ENCODE measurements at places on chromosomes 6 and 20.

DNA sequence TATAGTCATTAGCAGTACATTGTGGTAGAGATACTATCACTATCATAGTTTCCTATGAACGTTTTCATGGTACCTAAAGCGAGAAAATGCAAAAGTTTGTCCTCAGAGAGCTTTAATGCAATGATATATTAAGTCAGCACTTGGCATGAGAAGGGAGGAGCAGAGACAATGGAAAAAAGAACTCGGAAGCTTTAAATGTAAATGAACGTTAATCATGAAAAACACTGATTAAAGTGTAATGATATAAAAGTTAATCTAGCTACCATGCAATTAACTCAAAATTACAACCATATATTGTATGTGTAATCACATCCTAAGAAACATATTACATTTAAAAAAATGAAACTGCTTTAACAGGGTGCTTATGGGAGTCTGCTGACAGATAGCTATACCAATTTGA, 282.7 kb downstream of the HDGFL1 start:
- no peak for DNase-seq

DNA sequence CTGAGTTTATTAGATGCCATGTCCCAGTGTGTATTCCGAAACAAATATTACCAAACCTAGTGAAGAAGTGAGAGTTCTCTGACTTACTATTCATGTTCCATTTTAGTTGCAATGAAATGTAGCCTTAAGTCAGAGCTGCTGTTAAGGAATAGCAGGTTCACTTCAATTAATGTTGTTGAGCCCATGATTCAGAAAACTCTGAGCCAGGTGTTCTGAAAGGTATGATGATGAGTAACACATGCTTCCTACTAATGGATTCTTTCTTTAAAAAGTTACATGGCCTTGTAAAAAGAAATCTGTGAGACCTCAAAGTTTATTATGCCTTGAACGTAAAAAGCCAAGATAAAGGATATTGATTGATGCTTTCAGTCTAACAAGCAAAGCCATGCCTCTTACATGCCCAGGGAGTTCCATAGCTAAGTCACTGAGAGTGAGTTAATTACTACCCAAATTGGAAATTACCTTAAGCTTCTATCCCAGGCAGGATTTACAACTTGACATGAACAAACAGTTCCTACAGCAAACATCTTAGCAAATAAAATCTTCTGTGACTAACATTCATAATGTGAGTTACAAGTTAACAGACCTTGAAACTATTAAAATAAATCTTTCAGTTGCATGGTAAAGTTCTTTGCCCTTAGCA, 122.9 kb downstream of the AKAP7 start:
- DNase-seq = no peak

DNA sequence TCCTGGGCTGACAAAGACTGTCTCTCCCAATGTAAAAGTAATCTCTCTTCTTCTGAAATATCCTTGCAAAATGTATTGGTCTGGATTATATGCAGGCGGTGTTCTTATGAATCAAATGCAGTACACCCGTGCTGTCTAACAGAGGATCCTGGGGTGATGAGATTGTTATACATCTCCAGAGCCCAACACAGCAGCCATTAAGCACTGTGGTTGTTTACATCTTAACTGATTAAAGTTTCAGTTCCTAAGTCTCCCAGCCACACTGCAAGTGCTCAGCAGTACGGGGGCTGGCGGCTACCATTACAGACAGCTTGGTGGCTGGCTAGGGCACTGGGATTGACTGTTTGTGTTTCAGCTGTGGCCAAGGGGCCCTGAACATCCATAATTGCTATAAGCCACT, 7.0 kb downstream of the UNC93A start:
- no peak for DNase-seq

DNA sequence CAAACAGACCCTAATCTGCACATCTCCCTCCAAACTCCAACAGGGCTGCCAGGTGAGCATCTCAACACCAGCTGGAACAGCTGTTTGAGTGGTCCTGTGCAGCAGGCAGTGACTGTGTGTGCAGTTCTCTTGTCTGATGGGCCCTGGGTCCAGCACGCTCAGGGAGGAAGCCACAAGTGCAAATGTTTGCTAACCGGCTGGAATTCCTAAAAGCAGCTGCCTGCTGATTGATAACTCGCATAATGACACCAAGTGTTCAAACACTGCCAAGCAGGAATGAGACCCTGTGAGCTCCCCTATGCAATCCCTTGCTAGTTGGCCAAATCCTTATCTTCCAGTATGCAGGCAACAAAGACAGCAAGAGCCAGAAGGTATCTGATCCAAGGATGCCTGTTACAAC, 650.6 kb downstream of the CBLN4 start:
- DNase-seq = no peak

DNA sequence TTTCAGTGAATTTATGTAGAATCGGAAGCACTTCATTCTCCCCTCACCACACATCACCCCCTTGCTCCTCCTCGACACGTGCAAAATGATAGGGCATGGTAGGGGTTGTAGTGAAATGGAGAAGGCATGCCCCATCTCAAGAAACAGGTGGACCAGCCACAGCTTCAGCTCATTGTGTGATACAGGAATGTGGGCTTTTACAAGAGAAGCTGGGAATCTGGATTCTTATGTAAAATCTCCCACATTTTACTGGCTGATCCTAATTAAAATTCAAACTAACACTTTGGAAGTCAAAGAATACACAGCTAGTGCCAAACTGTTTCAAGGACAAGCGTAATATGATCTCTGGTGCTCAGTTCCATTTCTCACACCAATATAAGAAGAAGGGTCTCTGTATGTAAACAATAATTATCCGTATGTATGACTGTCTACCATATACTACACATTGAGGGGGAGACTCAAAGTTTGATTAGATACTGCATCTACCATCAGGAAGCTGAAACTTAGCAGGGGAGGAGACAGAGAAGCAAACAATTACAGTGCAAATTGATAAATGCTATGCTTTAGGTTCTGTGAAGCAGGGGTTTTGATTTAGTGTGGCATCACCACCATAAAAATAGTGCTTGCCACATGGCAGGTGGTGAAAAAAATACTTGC, 24.3 kb upstream of the KIAA0408 start:
- no peak for DNase-seq

DNA sequence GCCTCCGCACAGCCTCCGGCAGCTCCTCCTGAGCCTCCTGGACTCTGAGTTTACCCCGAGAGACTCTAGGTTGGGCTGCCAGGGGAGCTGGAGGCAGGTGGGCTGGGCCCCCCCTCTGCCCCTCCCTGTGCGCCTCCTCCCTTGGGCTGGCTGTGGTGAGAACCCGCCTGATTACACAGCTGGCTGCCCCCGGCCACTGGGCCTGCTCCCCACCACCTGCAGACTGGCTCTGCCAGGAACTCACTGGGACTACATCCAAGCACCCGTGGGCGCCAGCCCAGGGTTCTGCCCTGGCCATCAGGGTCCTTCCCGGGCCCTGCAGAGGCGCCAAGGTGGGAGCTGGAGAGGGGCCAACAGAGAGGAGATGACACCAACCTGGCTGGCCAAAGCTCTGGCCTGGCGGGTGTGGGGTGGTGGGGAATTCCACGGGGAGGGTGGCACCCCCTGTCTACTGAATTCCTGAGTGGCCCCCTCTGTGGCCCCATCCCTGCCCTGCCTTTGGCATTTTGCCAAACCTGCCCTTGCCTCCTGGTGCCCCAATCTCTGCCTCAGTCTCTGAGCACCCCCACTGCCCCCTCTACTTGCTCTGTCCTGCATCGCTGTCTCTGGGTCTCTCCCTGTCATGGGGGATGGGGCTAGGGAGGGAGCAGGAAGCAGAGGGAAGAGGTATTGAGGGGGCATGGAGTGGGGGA, 21.9 kb upstream of the CDH22 start:
- no peak for DNase-seq

DNA sequence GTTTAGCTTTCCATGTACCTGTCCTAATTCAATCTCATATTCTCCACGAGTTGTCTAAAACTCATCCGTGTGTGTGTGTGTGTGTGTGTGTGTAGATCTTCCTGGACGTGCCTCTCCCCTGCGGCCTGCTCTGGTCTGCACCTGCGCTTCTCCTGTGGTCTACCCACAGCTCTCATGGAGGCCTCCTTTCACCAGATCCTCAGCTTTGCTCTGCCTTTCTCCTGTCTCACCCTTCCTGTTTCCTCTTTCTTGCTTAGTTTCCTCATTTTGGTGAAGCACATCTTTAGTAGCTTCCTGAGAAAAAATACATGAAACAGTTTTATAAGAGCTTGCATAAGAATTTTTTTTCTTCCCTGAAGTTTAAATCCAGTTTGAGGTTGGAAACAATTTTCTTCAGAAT, 18.1 kb downstream of the SLX4IP start:
- no peak for DNase-seq

GRCh38 chr20:62370115-62370806, 3.1 kb upstream of the LAMA5 start:
- no peak for DNase-seq

- no peak for DNase-seq
Observed at GRCh38 chr20:61919239-61919638, 146.4 kb downstream of the TAF4 start.

- DNase-seq = no peak
Observed at GRCh38 chr6:68738039-68738438, 103.0 kb downstream of the ADGRB3 start.

- DNase-seq = no peak
Observed at GRCh38 chr20:63062188-63063140, 55.7 kb upstream of the BHLHE23 start.

DNA sequence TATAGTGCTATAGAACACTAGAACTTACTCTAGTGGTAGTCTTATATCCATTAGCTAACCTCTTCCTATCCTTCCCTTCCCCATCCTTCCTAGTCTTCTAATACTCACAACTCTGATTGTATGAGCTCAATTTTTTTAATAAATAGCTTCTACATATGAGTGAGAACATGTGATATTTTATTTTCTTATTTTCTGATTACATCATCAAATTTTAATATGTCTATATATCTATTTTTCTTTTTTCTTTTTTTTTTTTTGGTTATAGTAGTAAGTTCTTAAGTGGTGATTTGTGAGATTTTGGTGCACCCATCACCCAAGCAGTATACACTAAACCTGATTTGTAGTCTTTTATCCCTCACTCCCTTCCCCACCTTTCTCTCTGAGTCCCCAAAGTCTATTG, 112.5 kb downstream of the JAG1 start:
- DNase-seq = no peak

DNA sequence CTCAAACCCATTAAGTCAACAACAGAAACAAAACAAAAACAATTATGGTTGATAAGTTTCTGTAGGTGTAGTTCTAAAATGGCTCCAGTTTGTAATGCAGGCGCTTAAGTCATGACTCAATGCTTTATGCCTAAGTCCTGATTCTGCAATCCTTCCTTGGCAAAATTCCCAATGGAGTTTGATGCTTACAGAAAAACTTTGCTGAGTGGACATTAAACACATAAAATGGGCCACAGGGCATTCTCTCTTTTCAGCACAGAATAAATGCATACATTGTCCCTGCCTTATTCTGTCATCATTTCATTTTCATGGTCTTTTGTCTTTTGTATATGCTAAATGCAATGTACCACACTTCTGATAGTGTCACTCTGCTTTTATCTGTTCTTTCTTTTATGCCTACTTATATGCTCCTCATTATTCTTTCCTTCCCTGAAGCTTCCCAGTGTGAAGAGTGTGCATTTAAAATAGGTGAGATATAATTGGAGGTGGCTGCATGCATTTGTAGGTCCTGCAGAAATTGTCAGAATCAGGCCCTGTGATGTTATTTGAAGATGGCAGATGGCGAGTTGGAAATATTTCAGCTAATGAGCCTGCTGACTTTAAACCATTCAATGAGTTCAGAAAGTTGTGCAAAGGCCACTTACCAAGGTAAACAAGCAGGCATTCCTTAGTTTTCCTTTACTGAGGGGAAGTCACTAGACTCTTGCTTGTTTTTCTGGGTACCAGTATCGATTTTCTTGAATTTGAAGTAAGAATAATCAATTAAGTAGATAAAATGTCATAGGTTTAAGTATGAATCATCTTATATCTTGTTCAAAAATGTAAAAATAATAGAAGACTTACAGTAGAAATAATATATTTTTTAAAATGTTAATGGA, 313.1 kb downstream of the TRDN start:
- no peak for DNase-seq
